Activated CD8-positive, alpha-beta T cell treated with anti-CD3 and anti-CD28 coated beads, Interleukin-2, amount 10 ng/mL, durations not matched to agents 7 days and 5 days (primary cell): ENCODE measurements at places on chromosomes 4 and X. TPM values are rescaled to one million over a fixed set of nuclear protein-coding genes. Genes with fewer than 3 reads are reported as not detected.

GRCh38 chr4:170414360-170414759 is 324.6 kb upstream of the AADAT start:
- no peak for DNase-seq

DNA sequence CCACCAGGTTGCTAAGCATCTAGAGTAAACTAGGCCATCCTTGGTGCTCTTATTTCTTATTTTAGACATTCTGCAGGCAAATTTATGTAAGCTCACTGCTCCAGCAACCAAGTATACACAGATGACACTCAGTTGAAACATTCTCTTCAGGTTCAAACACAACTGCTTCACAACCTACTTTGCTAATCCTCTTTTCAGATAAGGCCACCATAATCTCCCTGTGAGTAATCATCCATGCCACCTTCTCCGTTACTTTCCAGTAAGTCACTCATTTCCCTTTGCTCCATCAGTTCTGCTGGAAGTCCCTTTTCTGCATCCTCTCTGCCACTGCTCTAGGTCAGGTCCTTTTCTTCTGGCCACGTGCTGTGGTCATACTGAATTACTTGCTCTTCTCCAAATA is 120.2 kb upstream of the WDFY3 start:
- DNase-seq: no peak

DNA sequence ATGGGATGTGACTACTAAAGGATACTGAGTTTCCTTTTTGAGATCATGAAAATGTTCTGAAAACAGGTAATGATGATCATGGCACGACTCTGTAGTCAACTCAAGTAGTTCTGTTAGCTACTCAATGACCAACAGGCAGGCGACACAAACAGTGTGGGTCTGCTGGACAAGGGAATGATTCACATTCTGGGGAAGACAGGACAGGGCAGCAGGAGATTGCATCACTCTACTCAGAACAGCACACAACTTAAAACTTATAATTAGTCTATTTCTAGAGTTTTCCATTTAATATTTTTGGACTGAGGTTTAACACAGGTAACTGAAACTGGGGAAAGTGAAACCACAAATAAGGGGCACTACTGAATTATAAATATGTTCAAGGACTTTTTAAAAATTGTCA is 365.2 kb downstream of the PRDM5 start:
- DNase-seq: no peak

GRCh38 chrX:133151336-133151735 is 54.4 kb upstream of the USP26 start:
- DNase-seq: no peak

HSFX1 gene
- 0.78 TPM for total RNA-seq

DNA sequence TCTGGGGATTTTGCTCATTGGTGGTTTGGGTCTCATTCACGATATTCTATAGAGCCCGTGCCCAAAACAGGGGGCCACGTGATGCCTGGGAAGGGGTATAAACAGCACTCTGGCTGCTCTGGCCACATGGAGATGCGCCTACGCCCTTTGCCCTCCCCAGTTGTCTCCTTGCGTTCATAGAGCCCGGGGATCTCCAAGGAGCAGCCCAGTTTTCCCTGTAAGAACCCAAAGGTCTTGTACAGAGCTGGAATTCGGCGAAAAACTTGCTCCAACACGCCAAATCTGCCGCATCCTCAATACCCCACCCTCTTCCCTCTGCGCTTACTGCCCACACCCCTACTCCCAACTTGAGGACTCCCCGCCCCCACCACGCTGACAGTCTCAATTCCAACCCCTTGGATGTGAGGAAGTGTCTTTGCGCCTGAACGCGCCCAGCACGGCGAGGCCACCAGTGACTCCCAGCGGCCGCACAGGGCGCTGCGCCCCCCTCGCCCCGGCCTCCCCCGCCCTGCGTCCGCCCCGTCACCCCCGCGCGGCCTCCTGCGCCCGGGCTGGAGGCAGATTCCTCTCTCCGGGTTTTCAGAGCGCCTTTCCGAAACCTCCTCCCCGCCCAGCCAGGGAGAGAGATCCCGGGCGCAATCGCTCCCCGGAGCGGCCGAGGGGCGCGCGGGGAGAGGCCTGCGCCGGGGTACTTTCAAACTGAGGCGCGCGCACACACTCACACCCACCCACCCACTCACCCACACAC is at the start of gene NHS:
Gene NHS (plus strand): TSS at position 582 of the 748 bp plus-strand sequence. CDS start 558 bp downstream, outside the sequence.
- no peak for DNase-seq

- no peak for DNase-seq
Measured at GRCh38 chr4:78002260-78002659, 54.9 kb upstream of the FRAS1 start.

- no peak for DNase-seq
Measured at GRCh38 chr4:141899541-141899940, 263.2 kb downstream of the IL15 start.

- DNase-seq: no peak
Measured at GRCh38 chr4:137909529-137910309, 332.4 kb downstream of the SLC7A11 start.

HSFX2 gene
- not detected for total RNA-seq

SLC9B1 gene
- total RNA-seq: 1.3 TPM

- DNase-seq: no peak
Measured at GRCh38 chrX:40513012-40513411, 67.8 kb upstream of the ATP6AP2 start.

DNA sequence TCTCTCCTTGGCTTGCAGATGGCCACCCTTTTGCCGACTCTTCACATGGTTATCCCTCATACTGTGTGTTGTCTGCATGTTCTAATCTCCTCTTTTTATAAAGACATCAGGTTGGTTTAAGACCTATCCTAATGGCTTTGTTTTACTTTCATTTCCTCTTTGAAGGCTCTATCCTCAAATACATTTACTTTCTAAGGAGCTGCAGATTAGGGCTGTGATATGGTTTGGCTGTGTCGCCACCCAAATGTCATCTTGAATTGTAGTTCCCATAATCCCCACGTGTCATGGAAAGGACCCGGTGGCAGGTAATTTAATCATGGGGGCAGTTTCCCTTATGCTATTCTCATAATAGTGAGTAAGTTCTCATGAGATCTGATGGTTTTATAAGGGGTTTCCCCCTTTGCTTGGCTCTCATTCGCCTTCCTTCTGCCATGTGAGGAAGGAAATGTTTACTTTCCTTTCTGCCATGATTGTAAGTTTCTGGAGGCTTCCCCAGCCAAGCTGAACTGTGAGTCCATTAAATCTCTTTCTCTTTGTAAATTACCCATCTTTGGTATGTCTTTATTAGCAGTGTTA is 204.5 kb downstream of the RELL1 start:
- no peak for DNase-seq

GRCh38 chr4:13930155-13930554 is 302.6 kb upstream of the BOD1L1 start:
- DNase-seq: no peak

KCND1 gene
- total RNA-seq: 3.5 TPM

DNA sequence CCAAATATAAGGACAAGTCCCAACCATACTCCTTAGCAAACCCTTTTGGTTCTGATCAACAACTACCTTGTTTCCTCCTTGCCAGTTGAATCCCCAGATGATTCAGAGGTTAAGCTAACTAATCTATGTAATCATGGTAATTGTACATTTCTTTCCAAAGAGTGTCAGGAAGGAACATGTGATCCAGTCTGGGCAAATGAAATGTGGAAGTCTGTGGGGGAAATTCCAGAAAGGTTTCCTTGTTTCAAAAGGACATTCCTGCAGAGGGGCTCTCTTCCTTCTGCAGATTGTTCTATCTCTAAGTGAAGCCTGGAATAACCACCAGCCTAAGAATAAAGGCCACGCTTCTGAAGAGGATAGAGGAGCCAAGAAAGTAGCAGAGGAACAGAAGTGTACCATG is 7.0 kb downstream of the PRSS12 start:
- no peak for DNase-seq

DNA sequence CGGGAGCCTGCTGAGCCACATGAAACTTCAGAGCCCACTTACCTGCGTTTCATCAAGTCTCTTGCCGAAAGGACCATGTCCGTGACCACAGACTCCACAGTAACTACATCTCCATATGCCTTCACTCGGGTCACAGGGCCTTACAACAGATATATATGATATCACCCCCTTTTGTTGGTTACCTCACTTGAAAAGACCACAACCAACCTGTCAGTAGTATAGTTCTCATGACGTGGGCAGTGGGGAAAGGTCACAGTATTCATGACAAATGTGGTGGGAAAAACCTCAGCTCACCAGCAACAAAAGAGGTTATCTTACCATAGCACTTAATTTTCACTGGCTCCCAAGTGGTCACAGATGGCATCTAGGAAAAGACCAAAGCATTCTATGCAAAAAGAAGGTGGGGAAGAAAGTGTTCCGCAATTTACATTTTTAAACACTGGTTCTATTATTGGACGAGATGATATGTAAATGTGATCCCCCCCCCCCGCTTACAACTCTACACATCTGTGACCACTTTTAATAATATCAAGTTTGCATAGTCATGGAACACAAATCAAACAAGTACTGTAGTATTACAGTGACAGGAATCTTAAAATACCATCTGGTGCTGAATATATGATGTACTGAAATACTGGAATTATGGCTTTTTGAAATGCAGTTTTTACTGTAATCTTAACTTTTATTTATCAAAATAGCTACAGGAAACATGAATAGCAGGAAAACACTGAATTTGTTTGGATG is 129.9 kb downstream of the TET2 start:
- DNase-seq: no peak

DNA sequence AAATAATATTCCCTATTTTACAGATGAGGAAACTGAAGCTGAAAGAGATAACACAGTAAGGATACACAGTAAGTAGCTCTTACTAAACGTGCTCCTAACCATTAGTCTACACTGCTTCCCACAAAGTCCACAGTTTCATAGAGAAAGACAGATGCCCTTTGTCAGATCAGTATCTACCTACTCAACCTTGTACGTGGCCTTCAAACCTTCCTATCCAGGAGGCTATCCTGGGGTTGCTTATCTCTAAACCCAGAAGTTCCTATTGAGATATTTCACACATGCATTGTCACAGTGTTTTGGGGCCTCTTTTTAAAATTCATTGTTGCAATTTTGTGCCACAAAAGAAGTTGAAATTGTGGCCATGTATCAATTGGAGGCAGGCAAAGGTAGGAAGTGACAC is 208.0 kb downstream of the ENOX2 start:
- DNase-seq: no peak
